ENCODE measurements at places on chromosomes 7 and 10.

DNA sequence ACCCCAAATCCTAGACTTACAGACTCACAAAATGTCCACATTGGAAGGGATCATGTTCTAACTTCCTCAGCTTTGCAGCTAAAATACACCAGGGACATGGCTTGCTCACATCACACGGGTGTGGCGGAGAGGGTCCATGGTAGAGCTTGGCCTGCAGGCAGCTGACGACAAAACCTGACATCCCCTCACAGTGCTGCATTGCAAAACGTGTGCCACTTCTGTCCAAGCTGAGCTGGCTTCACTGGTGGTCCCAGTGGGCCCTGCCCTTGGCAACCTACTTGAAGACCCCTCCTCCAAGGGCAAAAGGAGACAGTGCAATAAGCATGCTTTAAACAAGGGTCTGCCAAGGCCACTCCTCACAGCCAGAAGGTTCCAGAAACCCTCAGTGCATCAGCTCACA lies 21.9 kb downstream of the ANXA11 start:
- no peak for DNase-seq

- DNase-seq, result no peak
These were observed 123.2 kb downstream of the HERPUD2 start for GRCh38 chr7:35571611-35572240.

DNA sequence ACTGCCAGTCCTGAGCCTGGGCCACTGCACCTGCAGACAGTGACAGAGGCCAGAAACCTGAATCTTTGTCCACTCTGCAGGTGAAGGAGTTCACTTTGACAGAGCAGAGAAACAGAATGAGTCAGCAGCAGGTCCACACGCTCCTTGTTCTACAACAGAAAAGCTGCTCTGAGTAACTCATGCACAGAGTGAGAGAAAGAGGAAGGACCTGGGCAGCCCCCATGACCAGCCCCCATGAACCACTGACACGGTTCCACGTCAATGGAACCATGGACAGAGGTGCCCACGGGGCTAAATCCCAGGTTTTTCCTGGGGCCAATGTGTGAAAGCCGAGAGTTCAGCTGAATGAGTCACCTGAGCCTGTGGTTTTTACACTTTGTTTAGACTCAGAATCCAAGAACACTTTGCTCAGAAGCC lies 40.8 kb upstream of the CTBP2 start:
- DNase-seq, result no peak

- no peak for DNase-seq
These were observed 3.9 kb upstream of the PURB start for GRCh38 chr7:44889086-44889781.

GRCh38 chr10:1464881-1465417 lies 272.4 kb downstream of the ADARB2 start:
- DNase-seq, result peak; percentile 52

DNA sequence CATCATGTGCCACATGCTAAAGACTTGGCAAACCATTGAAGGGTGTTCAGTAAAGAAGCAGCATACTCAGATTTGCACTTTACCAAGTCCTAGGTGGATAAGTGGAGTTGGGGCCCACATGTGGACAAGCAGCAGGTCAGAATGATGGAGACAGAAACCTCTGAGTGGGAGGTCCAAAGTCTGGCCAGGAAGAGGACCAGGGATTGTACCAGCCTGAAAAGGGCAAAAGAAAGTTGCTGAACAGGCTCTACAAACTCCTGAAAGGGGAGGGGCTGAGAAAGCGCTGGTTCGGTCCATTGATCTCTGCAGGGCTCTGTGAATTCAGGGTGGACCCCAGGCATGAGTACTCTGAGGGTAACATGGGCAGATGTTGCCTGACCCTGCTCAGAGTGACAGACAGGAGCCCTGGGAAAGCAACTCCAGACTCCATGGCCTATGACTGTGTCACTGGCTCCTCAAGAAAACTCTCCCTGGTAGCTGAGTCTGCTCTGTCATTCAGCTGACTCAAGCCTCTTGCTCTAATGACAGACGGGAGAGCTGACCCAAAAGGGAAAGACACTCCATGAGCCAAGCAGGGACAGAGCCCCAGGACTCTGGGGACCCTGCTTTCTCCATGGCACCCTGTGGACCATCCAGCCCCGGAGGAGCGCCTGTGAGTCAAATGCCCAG lies 68.5 kb downstream of the TBXAS1 start:
- DNase-seq, result no peak

DNA sequence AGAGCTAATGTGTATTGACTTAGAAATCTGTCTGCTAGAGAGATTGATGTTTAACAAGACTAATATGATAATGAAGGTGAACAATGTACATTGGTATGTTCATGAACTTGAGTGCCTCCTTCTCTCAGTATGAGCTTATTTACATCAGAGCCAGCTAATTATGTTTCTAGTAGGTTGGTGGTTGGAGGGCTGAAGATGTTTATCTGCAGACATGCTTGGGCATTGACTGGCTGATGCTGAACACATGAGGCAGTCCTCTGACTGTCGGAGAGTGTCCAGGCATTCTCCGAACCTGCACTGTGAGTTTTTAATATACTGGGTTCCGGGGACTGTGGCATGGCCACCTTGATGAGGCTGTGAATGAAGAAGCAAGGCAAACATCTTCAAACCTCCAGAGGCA lies 47.5 kb downstream of the BMPER start:
- DNase-seq, result no peak

DNA sequence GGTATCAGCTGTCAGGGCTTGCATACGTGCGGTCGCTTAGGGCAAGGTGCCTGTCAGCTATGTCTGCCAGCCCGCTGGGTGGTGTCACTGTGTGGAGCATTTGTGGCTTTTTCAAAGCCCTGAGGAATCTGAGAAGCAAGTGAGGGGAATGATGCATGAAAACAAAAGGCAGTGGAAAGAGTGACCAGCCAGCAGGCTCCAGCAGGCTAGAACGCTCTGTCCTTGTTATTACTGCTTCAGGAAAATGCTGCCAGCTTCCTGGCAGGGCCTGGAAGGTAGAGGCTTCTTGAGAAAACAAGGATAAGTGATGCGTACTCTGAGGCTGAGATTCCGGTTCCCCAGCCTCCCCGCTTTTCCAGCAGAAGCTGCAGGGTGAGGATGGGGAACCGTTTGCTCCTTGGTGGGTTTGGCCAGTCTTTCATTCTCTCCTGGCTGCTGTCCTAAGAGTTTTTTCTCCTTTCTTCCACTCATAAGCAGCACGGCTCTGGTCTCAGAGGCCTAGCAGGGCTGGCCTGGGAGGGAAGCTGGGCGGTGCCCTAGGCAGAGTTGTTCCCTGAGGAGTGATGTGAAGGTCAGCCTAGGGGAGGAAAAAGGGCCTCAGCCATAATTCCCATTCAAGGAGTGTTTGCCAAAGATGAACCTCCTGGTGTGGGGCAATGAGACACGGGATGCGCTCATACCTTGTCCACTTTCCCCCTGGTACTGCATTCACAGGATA lies 42.8 kb upstream of the MKLN1 start:
- DNase-seq, result no peak

DNA sequence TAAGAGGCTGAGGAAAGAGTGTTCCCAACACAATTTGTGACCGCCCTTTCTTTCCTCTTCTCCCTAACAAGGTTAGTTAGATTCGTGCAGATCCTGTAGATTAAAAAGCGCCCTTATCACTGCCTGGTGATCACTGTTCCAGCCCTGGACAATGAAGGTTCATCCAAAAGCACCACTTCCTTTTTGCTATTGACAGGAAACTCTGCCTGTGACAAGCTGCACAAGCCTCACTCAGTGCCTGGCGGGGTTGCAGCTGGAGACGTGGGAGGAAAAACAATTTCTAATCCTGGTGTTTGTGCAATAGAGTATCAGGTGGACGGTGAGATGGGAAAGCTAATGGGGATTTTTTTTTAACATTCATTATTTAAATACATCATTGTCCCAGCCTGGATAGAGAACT lies 105.9 kb upstream of the CAV2 start:
- no peak for DNase-seq

DNA sequence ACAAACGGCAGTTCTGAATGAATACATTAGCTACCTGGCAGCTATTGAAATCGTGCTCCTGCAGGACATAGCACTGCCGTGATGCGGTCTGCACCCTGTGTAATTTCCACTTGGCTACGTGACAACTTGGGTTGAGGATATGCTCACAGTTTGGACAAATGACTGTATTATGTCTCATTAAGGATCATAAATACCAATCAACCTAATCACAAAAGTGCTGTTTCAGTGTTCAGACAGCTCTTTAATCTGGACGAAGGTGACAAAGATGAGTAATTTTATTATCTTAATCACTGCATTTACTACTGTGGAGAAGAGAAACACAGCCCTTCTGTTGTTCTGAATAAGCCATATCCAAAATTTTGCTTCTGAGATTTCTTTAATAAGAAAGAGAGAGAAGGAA lies 210.8 kb upstream of the PFKP start:
- DNase-seq, result no peak

GRCh38 chr7:786472-787255 lies 45.6 kb upstream of the SUN1 start:
- peak; percentile 97 for DNase-seq

DNA sequence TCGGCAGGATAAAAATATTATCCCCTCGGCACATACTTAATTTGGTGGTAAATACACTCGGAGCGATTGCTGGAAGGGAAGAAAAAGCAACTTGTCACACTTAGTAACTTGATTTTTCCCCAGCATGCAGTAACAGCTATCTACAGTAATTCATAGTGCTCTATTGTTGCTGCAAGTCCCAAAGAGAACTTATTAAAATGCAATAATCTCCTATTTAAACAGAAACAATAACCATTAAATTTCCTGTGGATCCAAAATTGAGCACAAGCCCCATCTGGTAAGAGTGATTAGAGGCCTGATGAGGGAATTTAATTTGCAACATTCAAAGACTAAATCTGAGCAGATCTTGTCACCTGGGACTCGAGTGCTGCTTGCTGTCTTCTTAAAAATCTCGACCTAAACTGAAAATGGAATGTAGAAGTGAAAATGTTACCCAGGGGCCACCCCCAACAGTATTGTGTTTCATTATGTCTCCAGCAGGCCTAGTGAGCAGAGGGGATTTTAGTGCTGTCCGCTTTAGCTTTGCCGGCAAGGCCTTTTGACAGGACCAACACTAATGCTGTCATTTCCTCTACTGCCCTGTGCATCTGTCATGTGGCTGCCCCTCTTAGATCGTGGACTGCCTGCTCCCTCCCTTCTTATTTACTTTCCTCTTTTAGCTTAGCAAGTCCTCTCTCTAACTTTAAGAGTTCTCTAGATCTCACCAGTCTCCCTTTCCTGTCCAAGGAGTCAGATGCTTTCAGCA lies 639.7 kb downstream of the AUTS2 start:
- DNase-seq, result no peak

- DNase-seq, result peak; percentile 48
These were observed 85.3 kb upstream of the DIP2C start for GRCh38 chr10:774661-775244.

DNA sequence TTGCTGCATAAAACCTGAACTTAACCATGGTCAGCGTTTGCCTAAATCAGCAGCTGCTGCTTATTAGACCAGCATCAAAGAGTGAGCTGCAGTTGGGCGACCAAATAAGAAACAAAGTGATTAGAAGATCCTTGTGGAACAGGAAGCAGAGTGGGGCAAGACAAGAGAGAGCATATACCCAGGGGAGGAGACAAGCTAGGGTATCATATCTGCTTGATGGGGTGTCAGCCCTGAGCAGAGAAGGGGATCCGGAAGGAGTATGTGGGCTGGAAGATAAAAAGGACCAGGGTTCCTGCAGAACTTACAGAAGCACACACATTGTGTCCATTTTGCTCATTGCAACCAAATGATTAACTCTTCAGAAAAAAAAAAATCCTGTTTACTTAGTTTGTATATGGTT lies 213.6 kb downstream of the CELF2 start:
- DNase-seq, result no peak

DNA sequence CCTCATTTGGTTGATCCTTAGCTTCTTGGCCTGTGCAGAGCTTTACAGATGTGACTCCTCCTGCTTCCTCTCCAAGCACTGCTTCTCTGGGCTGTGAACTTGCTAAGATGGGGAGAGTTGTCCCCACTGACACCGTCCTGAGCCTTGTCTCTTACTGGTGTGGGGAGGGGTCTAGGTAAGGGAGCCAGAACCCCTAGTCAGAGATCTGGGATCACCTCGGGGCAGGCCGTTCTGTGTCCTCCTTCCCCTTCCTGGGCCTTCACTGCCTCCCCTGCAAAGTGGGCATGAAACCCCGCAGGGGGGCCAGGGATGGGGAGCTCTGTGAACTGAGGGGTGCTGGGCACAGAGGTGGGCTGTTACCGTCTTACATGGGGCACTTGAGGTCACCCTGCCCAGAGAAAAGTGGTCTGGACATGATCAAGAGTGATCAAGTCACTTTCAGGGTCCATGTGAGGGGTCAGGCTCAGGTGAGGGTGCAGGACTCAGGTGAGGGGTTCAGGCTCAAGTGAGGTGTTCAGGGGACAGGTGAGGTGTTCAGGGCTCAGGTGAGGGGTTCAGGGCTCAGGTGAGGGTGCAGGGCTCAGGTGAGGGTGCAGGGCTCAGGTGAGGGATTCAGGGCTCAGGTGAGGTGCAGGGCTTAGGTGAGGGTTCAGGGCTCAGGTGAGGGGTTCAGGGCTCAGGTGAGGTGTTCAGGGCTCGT lies 86.2 kb downstream of the ADCY1 start:
- DNase-seq, result no peak
